ENCODE measurements at places on chromosomes 5 and 9.

DNA sequence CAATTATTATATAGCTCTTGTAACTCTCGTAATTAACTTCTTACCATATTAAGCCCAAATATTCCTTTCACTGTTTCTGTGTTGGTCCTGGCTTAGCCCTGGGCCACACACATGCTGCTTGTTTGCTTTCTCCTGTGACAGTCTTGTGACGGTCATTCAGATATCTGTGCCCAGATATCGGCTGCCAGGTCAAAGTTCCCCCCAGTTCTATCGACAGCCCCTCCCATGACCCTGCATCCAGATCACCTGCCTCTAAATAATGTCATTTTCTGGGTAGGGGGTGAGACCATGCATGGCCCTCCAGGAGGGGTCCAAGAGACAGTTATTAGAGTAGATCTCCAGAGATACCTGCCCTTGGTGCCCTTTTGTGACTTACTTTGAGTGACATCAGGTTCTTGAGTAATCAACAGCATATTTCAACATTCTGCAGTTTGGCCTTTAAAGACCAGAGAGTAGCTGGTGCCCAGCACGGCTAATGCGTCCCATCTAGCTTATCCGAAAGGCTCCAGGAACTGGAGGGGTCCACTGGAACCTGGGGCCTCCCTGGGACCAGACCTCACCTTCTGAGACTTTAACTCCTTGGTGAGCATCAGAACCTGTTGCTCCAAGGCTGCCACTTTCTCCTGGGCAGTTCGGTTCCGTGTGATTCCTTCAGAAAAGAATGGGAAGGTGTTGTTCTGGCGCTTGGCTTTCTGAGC is 26.9 kb downstream of the TBC1D2 start:
- no peak for DNase-seq

GRCh38 chr5:113058269-113058668 is 81.7 kb downstream of the DCP2 start:
- no peak for DNase-seq

DNA sequence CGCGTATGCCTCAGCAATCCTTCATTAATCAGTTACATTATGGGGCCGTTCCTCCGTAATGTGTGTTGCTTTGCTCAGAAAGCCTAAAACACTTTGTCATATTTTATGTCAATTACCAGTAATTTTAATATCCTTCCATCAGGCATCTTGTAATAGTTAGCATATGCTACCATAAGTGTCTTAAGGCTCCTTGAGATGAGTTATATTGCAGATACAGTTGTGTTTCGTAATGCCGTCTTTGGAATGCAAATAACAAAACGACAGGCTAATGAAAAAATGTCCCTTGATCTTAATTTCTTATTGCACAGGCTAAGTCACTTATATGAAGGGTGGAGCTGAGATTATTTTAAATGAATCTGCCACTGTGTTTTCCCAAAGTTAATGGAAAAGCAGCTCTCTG is 50.5 kb downstream of the TBCA start:
- no peak for DNase-seq

- no peak for DNase-seq
Measured at GRCh38 chr5:32261198-32261597, 51.5 kb downstream of the MTMR12 start.

- DNase-seq = no peak
Measured at GRCh38 chr9:101232405-101232977, 152.3 kb downstream of the BAAT start.

- no peak for DNase-seq
Measured at GRCh38 chr5:78537821-78538220, 110.8 kb downstream of the LHFPL2 start.

GRCh38 chr5:55904152-55904551 is 53.0 kb downstream of the IL31RA start:
- DNase-seq = no peak

GRCh38 chr5:50715001-50715400 is 48.6 kb downstream of the PARP8 start:
- DNase-seq = no peak

- DNase-seq = no peak
Measured at GRCh38 chr5:117621921-117622320, 1047.3 kb upstream of the SEMA6A start.

- no peak for DNase-seq
Measured at GRCh38 chr9:26744191-26744965, 148.2 kb downstream of the CAAP1 start.

- no peak for DNase-seq
Measured at GRCh38 chr5:153404747-153405146, 85.7 kb upstream of the GRIA1 start.

DNA sequence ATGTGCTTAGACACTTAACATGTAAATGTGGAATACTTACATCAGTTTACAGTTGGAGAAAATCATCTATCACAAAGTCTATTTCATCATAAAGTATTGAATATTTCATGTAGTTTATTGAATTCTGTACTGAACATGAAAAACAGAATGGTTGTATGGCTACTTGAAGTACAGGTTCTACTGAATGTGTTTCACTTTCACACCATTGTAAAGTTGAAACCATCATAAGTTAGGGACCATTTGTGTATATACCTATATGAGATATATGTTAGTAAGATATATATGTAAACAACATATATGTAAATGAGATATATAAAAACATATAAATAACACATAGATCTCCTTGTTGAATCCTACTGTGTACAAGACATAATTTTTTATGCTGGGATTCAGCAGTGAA is 63.0 kb upstream of the TAF11L2 start:
- DNase-seq = no peak

- DNase-seq = no peak
Measured at GRCh38 chr9:28056466-28056865, 483.2 kb upstream of the C9orf72 start.

GRCh38 chr9:25322142-25322541 is 356.1 kb downstream of the TUSC1 start:
- no peak for DNase-seq

DNA sequence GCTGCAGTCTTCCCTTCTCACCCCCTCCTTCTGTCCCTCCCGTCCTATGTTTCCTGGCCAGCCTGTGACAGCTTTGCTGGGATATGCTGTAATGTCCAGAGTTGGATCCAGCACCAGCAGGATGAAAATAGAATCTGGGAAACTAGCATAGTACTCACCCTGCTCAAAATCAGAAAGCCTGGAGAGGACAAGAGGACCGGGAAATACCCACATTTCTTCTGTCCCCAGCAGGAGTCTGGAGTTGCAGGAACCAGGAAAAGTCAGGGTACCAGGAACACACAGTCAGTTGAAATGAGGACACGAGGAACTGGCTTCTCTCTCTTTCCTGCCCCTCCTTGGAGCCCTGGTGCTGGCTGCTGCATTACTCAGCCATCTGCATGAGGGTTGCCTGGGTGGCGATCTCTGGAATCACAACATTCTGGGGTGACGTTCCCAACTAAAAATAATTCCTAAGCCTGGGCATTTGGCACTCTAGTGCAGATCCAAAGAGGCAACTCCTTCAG is 59.6 kb upstream of the NFIL3 start:
- no peak for DNase-seq

DNA sequence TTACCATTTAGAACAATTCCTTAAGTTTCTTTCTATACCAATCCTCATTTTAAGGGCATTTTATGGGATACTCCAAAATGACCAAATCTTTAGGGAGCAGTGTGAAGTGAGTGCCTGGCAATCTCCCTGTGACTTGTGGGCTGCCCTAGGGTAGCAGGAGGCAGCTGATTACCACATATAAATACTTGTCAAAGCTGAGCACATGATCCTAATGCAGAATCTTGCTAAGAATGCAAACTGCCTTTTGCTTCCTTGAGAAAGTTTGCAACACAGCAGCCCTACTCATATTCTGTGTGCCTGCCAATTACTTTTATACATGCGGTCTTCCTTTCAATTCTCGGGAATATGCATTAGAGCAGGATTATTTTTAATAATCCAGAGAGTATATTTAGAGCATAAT is 18.2 kb upstream of the NREP start:
- DNase-seq = no peak

DNA sequence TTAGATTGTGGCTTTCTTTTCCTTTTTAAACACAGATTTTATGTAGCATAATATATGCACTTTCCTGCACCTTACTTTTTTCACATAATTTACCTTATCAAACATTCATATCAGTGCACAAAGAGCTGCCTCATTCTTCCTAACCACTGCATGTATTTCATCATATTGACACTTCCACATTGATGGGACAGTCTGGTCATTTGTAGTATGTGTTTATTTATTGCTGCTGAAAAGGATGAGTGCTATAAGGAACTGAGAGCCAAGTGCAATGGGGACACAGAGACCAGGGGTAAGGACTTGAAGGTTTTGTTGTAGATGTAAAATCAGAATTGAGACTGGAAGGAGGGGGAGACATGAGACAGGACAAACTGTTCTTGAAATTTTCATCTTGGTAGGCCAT is 193.8 kb downstream of the SMARCA2 start:
- DNase-seq = no peak

- DNase-seq = no peak
Measured at GRCh38 chr5:1479581-1480188, 34.4 kb upstream of the SLC6A3 start.

- DNase-seq = no peak
Measured at GRCh38 chr5:40080191-40080590, 599.5 kb upstream of the PTGER4 start.

- DNase-seq = no peak
Measured at GRCh38 chr9:21454149-21454548, 13.9 kb downstream of the IFNA1 start.

GRCh38 chr5:87190687-87191086 is 77.0 kb upstream of the RASA1 start:
- DNase-seq = no peak

GRCh38 chr5:82023644-82024043 is 51.8 kb downstream of the ATG10 start:
- no peak for DNase-seq

GRCh38 chr9:37534412-37534811 is 41.8 kb downstream of the FBXO10 start:
- no peak for DNase-seq

DNA sequence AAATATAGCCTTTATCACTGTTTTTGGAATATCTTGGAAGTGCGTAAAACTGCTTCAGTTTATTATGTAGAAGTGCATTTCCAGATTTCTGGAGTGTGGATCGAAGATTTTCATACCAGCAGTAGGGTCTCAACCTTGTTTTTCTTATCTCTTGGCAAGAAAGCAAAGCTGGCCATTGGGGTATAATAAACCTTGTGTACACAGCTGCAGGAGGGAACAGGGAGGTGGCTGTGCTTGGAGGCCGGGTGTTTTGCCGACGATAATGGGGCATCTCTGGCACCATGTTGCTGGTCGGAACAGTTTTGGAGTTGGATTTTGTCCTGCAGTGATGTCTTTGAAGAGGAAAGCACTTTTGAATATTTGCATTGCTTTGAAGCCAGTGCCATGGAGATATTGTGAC is 308.8 kb upstream of the DMRT1 start:
- DNase-seq = no peak

DNA sequence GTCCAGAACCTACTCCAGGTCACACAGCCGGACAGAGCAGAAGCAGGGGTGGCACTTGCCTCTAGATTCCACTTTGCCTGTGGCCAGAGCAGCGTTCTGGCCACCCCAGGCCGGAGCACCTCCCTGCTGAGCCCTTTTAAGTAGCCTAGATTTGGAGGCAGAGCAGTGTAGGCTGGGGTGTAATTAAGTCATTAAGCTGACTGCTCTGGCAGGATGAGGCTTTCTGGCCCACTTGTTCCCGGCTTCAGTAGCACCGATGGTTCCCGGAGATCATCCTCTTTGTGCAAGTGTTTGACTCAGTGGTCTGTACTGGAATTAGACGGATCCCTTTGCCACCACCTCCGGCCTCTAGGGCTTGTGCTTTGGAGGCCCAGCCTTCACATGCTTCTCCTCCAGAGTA is 281.9 kb upstream of the ANKRD55 start:
- DNase-seq = no peak

- no peak for DNase-seq
Measured at GRCh38 chr5:140251527-140251973, 51.4 kb downstream of the PFDN1 start.

DNA sequence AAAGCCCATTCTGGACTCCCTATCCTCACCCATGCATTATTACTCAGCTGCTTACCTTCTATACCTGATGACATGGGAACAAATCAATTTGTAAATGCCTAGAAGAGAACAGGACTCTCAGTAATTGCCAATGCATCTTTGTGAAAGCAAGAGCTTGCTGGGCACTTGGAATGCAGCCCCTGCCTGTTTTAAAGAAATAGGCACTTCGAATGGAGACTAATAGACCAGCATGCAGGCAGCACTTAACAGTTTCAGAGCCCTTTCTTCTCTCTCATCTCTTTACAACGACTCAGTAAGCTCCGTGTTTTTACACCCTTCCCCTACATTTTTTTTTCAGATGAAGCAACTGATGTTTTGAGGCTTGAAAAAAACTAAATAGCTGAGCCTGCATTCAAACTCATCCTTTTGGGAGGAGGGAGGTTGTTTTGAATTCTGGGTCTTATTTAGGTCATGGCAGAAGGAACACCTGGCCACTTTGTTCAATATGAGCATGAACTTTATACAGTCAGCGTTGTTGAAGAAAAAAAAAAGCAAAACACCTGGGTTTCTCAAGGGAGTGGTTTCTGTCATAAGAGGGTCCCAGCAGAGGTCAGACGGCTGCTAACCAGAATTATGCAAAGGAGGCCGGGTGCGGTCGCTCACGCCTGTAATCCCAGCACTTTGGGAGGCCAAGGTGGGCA is 34.6 kb upstream of the WHRN start:
- no peak for DNase-seq

DNA sequence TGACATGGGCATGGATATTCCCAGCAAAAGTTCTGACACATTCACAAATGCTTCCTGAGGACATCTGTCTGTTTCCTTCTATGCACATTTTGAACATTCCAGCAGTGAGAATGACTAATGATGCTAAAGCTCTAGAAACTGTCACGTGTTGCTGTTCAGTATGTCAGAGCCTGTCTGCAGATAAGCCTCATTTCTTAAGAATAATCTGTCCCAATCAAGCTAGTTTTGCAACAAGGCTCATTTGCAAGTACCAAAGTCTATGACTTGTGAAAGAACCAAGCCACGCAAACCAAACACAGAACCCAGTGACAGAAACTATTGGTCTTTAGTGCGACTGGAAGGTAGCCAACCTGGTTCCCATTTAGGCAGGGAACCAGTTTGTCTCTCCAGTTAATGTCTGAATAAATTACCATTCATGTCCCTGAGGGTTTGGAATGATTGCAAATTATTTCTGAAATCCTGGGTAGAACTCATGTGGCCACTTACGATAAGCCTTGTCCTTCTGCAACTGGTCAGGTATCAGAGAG is 178.5 kb downstream of the C9orf152 start:
- DNase-seq = no peak

- DNase-seq = no peak
Measured at GRCh38 chr5:140331638-140332037, 14.8 kb downstream of the HBEGF start.

DNA sequence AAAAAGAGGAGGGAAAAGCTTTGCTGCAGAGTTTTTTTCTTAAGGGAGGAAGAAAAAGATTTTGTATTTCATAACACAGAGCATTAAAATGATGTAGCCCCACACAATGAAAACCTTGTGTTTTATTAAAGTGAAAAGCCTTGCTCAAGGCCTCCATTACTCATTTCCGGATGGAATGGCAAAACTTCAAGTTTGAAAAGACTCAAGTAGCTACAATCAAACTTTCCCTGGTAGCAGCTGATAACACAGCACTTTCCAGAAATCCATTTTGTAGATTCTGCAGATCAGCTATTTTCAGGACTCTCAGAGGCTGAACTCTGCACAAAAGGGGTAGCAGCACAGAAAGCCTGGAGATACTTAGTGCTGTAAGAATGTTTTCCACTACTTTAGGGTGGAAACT is 374.8 kb downstream of the NFIB start:
- DNase-seq = no peak

All from activated CD4-positive, alpha-beta T cell treated with anti-CD3 and anti-CD28 coated beads for 1 hour (primary cell).